ENCODE measurements at places on chromosomes 7 and 10.

- DNase-seq, result no peak
These were observed 274.9 kb downstream of the SDK1 start for GRCh38 chr7:3575753-3576531.

DNA sequence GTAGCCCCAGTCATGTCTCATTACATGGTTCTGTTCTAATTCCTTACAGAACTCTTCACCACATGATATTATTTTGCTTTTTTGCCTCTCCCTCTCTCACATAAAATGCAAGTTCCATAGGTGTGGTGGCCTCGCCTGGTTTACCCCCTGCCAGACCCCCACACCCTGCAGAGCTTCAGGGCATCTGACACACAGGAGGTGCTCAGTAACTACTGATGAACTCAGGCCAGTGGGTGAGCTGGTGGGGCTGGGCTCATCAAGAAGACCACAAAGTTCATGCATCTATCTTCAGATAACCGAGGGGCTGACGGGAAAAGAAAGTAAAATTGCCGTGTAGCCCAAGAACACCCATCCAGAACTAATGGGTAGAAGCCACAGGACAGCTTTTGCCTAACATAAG is 253.1 kb downstream of the GRID1 start:
- DNase-seq, result no peak

DNA sequence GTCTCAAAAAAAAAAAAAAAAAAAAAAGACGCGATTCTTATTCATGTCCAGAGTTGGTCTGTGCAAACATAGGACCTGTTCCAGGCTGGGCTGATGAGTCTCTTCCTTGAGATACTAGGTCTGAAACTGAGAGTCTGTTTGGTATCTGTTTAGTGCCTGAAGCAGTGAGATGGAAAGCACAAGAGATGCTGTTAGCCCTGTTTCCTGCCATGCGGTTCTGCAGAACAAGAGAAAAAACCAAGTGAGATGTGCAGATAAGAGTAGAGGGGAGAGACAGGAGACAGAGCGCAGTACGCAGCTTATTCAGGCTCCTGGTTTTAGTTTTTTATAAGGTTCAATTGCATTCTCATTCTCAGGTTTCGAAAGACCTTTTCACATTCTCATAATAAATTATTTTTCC is 85.8 kb upstream of the PRKCQ start:
- no peak for DNase-seq

GRCh38 chr7:157782041-157782440 is 445.2 kb downstream of the DNAJB6 start:
- DNase-seq, result no peak

DNA sequence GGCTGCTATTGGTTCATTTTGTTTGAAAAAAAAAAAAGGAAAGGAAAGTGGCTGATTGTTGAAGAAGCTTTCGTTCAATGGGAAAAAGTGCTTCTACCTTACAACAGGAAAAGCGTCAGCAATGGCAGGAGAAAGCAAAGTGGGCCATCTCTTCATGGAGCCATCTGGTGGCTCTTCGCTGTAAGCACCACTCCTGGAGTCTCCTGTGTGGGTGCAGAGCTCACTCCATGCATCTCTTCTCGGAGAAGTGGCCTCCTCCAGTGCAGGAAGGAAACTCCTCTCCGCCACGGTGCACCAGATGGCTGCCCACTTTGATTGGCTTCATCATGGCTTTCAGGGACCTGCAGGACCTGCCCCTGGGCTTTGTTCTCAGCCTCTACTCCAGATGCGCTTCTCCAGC is 250.9 kb downstream of the PTEN start:
- peak; percentile 3 for DNase-seq

GRCh38 chr7:130418306-130418705 is 22.5 kb downstream of the CEP41 start:
- no peak for DNase-seq

DNA sequence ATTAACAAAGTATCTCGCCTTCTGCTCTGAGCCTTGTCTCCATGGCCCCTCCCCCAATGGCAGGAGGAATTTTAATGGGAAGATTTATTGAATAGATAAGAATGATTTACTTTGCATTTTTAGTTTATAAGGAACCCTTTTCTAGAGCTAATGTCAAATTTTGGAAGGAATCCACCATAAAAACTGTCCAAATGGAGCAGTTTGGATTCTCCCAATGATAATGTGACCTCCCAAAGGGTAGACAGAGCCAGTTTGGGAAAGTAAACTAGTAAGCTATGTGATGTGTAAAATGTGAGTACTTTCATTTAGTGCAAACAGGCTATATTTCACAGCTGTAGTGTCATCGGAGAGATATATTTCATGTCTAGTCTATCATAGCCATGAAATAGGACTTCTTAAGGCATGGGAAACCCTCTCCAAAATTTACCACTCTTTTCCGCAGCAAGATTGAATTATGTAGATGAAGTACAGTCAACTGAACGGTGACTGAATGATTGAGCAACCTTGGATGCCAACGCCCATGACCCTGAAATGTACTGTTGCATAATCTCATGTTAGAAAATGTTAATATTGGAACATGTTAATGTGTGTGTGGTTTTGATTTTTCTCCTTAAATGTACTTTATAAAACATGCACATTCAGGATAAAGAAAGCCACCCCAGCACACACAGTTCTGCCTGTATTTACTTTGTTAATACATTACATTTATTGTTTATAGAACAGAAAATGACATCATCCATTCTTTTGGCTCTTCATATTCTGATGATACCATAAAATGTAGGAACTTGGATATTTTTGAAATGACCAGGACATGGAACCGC is 140.6 kb downstream of the NRP1 start:
- DNase-seq, result no peak

GRCh38 chr10:127755753-127756152 is 18.8 kb downstream of the FOXI2 start:
- no peak for DNase-seq

GRCh38 chr10:9222917-9223316 is 1168.4 kb downstream of the GATA3 start:
- no peak for DNase-seq

- DNase-seq, result no peak
These were observed 80.0 kb upstream of the COL1A2 start for GRCh38 chr7:94314413-94315410.

- DNase-seq, result no peak
These were observed 579 bp downstream of the IDI1 start for GRCh38 chr10:1048349-1048731.

DNA sequence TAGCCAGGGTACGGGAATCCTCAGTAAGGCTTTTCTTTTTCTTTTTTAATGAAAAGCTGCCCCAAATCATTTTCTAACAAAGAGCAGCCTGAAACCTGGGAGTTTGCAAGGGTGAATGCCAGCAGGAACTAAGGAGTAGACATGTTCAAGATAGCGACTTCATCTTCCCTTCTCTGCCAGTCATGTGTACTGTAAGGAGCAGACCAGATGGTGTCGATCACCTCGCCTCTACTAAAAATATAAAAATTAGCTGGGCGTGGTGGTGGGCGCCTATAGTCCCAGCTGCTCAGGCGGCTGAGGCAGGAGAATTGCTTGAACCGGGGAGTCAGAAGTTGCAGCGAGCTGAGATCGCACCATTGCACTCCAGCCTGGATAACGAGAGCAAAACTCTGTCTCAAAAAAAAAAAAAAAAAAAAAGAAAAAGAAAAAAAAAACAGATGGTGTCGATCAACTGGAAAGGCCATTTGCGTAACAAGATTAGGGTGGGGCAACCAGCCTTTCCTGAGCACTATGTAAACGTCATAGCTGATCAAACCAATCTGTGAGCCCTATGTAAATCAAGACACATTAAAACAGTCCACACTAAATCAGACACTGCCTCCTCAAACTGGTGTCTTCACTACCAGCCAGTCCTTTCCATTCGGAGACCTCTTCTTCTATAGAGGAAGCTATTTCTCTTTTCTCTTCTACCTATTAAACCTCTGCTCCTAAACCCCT is 33.8 kb downstream of the NOLC1 start:
- no peak for DNase-seq

GRCh38 chr10:51074238-51075028 is at the start of gene PRKG1:
Gene PRKG1, plus strand, starts transcription at chr10:51074487.
- DNase-seq, result no peak

GRCh38 chr7:103297837-103298179 is 573 bp downstream of the PMPCB start:
- no peak for DNase-seq

- DNase-seq, result no peak
These were observed 203.3 kb downstream of the BAMBI start for GRCh38 chr10:28880683-28880950.

DNA sequence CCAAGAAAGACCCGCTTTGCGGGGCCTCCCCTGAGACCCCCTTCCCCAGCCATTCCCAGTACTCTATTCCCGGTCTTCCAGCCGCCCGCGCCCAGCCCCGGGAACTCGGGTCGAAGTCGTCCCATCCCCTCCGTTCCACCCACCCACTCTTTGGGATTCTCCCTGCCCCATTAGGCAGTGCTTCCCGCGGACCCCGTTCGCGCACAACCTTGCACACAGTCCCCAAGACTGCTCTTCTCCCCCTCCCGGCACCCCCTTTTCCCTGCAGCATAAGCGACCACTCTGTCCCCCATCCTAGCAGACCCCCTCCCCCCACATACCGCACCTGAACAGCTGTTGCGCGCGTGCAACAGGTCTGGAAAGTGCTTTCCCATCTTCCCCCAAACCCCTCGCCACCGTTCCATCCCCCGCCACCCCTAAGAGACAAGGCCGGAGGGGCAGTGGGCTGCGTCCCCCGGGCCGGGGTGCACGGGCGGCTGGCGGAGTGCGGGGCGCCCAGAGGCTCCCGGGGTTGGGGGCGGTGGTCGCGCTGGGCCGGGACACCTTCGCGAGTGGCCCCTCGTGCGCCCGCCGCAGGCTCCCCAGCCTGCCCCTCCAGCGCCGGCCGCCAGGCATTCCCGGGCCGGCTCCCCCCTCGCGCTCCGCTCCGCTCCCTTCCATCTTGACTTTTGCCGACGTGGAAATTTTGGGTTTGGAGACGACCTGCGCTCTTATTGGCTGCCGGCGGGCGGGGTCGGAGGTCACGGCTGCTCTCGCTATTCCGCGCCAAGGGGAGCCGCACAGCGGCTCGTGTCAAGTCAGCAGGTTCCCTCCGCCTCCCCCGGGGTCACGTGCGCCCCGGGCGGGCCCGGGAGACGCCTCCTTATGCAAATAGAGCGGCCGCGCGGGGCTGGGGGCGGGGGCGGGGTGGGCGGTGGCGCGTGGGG is 201.2 kb upstream of the NFE2L3 start:
- no peak for DNase-seq

DNA sequence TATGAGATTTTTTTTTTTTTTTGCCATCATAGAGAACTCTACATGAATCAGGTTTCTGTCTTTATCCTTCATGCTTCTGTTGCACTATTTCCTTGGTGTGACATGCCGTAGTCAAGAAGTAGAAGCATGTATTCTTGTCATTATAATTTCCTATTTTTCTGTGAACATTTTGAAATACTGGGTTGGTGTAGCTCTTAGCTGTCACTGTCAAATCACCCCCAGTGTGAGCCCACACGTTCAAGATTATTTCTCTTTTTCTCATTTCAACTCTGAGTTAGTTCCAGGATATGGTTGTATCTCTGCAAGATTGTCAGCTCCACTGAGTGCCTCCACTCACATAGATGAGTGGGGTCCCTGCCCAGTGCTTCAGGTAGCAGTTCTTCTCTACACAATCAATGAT is 209.5 kb downstream of the NRG3 start:
- no peak for DNase-seq

DNA sequence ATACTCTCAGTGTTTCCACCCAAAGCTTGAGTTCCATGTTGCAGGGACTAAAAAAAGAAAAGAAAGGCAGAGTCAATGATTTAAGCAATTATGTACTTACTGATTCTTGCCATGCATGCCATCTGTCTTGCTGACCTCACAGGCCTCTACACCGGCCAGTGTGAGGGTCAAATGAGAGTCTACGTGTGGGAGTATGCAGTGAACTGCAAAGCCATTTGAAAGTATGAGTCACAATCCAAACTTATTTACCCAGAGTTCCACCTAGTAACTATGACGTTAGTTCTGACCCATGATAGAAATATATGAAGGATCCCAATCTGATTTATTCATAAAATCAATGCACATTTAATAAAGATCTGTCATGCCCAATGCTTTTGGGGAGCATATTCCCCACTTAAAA is 26.5 kb downstream of the PDE1C start:
- no peak for DNase-seq

DNA sequence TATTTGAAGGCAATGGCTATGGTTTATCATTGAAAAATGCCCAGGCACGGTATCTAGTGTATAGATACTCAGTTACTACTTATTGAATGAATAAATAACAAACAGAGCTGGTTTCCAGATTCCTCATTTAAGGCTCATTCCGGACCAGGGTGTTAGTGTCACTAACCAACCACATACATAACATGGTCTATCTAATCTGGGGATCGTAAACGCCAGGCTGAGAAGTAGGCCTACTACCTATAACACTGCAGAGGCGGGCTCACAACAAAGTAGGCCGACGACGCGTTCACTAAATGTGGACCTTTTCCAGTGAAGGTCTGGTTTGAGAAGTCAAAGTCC is 423 bp downstream of the LSM5 start:
- DNase-seq, result no peak
